ENCODE measurements at places on chromosomes 4 and X.

- peak; percentile 24 for DNase-seq
These were observed 31.9 kb downstream of the SETD7 start for GRCh38 chr4:139524062-139524631.

GRCh38 chrX:41473936-41474725 lies 27.0 kb downstream of the NYX start:
- DNase-seq = no peak

GRCh38 chr4:139126898-139127297 lies 50.1 kb downstream of the ELF2 start:
- no peak for DNase-seq

DNA sequence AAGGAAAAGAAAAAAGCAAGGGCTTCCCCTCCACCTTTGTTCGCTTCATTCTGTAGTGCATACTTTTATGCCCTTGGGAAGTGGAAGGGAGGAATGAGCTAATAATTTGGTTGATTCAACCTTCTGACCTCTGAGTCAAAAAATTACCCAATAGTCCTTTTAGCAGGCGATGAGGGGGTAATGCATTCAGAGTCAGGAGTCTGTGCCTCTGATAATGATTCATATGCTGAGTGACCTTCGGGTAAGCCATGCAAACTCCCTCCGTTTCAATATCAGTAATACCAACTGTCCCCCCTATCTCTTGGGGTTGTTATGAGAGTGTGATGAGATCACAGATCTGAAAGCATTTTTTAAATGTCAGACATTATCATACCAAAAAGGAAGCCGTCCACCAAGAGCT lies 41.6 kb upstream of the ACSL4 start:
- peak; percentile 24 for DNase-seq

DNA sequence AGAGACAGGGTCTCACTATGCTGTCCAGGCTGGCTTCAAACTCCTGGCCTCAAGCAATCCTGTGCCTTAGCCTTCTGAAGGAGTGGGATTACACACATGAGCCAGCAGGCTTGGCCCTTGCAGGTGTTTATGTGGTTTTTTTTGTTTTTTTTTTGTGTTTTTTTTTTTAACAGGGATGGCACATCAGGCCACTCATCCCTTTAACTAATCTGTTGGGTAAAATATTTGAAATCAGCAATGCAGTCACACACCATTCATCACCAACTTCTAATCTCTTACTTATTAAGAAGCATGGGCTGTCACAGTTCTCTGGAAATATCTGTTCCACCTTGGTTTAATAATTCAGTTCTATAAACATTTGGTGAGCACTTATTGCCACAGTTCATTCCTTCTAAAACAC lies 12.3 kb downstream of the CCDC160 start:
- no peak for DNase-seq

DNA sequence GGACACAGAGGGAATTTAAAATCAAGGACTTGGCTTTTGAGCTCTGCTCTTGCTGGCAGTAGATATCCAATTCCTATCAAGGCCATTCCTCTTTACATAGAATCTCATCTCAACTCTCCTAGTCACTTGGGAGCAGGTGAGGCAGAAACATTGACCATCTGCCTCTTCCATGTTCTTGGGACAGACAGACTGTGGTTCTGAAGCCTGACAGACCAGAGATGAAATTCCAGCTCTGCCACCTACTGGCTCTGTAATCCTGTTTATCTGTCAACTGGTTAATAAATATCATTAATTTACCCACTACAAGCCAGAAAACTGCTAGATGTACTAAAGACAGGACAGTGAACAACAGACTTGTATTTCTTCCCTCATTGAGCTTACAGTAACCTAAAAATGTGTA lies 300.8 kb downstream of the ADGRL3 start:
- no peak for DNase-seq

- no peak for DNase-seq
These were observed 76.9 kb downstream of the STIM2 start for GRCh38 chr4:26937567-26937966.

- no peak for DNase-seq
These were observed 26.5 kb downstream of the TFDP3 start for GRCh38 chrX:133191739-133192039.

DNA sequence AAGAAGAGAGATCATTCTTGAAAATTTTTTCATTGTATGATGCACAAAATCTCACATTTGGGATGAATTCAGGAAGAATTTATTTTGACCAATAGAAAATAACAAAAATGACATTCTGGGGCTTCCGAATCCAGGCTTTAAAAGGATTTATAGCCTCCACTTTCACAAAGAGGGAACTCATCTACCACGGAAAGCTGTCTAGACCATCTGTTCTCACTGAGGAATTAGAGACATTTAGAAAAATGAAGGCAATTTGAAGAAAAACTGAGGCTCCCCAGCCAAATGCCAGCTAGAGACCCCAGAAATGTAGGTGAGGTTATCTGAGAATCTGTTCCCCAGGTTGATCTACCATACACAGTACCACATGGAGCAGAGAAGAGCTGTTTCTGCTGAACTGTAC lies 464.3 kb downstream of the TMA16 start:
- DNase-seq = no peak

DNA sequence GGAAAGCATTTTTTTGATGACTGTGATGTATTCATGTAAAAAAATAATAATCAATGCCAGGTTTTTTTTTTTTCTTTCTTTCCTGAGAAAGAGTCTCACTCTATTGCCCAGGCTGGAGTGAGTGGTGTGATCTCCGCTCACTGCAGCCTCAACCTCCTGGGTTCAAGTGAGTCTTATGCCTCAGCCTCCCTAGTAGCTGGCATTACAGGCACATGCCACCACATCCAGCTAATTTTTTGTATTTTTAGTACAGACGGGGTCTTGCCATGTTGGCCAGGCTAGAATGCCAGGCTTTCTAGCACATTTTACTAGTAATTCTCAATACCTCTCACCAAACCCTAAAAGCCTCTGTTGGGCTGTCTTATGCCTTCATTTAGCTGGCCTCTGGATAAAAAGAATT lies 25.7 kb downstream of the GPM6B start:
- DNase-seq = no peak

Measured in GM12864 (cell line).